Nucleus accumbens (tissue), 56 donors: ENCODE measurements at places on chromosomes 1 and 21.
A peak's percentile ranks its signal among the peaks of the same experiment; 100 is the strongest.

DNA sequence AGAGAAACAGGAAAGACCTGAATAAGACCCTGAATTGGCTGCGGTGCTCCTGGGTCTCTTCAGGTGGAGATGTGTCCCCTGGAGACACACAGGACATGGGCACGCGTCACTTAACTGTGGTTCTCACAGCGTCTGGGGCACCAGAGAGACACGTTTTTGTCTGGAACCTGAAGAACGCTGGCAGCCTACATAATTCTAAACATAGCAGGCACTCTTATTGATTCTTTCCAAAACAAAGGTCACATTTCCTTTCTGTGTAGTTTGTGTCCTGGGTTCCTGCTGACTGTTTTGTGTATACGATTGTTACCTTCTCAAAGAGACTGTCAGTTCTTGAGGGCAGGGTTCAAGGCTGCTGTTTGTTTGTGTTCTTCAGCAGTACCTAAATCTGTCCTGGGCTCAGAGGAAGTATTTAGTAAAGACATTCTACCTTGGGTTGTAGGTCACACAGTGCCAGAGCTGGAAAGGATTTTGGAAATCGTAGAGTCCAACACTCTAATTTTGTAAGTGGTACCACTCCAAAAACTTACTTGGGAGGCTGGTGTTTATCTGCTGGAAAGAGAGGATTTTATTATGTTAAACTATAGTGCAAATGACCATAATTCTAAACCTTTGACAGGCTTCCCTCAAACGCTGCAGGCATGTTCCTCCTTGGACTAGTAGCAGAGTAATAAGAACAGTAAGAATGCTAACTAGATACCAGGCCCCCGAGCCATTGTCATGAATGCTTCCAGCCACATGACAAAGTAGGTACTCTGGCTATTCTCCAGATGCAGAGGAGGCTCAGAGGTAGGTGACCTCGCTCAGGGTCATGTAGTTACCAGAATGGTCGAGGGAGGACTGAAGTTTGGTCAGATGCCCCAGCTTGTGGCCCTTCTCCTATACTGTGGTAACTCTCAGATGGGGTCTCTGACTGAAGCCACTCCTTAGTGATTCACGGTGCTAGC is 164.3 kb downstream of the DHRS3 start:
- DNase-seq: no peak

- DNase-seq: no peak
Observed at GRCh38 chr1:186683652-186684410, 3.6 kb upstream of the PTGS2 start.

GRCh38 chr1:183911285-183911684 is 106.4 kb downstream of the RGL1 start:
- no peak for DNase-seq

GRCh38 chr1:230376296-230376695 is 49.8 kb downstream of the PGBD5 start:
- DNase-seq: peak; percentile 63

DNA sequence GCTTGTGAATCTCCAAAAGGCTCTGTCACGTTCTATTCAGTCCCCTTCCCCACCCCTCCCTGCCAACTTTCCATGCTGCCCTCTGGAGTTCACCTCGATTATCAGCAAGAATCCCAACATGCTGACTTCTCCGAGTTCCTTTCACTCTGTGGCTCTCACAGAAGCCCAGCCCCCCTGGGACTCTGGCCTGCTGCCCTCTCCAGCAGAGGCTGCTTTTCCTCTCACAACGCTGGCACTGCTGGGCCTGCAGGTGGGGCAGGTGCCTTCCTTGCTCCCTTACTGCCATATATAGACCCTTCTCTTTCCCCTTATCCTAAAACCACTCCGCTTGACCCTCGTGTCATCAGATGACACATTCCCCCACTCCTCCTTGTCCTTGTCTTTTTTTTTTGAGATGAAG is 10.2 kb upstream of the RNF186 start:
- DNase-seq: no peak

DNA sequence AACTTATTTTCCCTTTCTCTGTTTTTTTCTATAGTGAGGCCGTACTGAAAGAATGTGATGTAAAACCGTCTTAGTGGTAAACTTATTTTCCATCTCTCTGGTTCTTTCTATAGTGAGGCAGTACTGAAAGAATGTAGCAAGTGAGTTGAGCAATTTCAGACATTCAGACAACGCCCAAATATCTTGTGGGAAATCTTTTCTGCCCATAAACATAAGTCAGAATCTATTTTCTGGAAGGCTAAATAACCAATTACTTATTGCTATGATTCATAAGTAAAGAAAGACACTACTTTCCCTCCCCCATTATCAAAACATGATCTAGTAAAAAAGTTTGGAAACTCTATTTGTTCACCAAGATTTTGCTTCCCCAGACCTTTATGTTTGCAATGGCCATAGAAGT is 18.8 kb upstream of the SCCPDH start:
- DNase-seq: no peak

DNA sequence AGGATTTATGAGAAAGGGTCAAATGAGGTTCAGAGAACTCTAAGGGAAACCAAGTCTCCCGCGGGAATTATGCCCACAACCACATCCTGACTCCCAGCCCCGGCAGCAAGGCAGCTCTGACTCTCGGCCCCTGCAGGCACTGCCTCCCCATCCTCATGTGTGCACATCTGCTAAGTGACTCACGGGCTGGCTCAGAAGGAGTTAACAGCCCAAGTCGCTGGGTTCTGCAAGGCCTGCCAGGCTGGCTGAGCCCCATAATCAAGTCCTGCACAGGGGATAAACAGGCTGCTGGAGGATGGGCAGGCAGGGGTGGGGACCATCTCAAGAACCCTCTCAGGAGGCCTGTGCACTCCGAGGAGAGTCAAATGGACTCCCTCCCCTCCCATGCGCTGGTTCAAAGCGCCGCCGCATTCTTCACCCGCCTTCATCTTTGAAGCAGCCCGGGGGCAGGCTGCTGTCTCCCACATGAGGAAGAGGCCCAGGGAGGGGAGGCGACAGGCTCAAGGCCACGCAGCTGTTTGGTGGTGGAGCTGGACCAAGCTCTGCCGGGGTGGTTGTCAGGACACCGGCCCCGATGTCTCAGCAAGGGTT is 344.3 kb downstream of the MATN1 start:
- DNase-seq: no peak

GRCh38 chr1:206490771-206491405 is 16.4 kb upstream of the RASSF5 start:
- no peak for DNase-seq

DNA sequence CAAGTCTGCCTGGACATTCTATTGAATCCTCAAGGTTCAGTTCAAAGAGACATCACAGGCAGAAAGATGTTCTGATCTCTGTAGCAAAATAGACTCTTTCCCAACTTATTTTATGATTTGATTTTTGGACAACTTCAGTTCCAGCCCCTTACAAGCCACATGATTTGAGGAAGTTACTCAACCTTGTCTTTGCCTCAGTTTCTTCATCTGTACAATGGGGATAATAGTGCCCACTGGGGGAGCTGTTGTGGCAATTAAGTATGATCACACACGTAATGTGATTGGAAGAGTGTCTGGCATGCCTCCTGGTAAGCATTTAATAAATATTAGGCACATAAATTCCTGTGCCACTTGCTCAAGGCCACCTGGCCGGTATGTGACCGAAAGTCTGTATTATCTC is 130.6 kb downstream of the DAB1 start:
- DNase-seq: no peak

GRCh38 chr1:155134880-155135414 is 705 bp upstream of the SLC50A1 start:
- DNase-seq: peak; percentile 41

DNA sequence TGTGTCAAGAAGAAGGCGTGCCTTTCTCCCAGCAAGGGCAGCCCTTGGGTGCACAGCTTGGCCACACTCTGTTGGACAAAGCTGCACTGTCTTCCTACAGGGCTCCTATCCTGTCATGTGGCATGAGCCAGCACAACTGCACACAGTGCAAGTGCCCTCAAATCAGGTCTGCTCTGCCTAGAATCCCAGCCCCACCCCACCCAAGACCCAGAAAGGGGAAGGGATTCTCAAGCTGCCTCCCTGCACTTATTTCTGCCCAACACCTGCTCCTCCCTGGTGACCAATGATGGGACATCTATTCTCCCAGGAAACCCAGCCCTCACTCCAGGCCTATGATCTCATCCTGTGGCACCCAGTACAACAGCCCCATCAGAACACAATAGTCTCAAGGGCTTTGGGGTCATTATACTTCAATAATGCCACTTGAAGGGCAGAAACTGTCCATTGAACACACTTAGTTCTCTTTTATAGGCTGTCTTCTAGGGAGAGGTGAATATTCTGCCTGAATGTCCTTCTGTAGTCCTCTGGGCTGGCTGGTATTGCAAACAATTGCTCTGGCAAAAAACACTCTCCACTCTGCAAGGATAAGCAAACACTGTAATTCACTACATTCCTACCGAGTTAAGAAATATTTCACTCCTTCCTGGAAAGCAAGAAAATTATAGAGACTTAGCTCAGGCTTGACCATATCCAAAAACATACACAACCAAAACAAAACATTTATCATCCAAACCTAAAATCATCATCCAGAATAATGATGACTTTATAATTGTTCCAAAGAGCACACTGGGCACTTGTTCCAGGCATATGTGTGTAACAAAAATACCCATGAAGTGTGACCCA is 43.1 kb upstream of the IGSF3 start:
- no peak for DNase-seq

GRCh38 chr1:22547818-22548462 is 15.3 kb upstream of the EPHA8 start:
- DNase-seq: no peak
